ENCODE measurements at places on chromosomes 4 and X.

- DNase-seq, result peak; percentile 89
Measured at GRCh38 chrX:31872007-31872406, 800.2 kb upstream of the FTHL17 start.

DNA sequence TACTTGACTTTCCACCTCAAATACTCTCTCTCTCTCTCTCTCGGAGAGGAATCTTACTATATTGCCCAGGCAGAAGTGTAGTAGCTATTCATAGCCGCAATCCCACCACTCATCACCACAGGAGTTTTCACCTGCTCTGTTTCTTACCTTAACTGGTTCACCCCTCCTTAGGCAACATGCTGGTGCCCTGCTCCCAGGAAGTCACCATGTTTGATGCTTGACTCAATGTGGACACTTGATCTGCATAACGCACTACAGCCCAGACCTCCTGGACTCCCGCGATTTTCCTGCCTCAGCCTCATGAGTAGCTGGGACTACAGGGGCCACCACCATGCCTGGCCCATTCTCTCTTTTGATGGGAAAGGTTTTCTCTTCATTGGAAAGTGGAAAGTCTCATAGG is 271.8 kb downstream of the FBXW7 start:
- DNase-seq, result no peak

GRCh38 chr4:176259330-176260090 is 9.5 kb downstream of the ASB5 start:
- peak; percentile 86 for DNase-seq

DNA sequence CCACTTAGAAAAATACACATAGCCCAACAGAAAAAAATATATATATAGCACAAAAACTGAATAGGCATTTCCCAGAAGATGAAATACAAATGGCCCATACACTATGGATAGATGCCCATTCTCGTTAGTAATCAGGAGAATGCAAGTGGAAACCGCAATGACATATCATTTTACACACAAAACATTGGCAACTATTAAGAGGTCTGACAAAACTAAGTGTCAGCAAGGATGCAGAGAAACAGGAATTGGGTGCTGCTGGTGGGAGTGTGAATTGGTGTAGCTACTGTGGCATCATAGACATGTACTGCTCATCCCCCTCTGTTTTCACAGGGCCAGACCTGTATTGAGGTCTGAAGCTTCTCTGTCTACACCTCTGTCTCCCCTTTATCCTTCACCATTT is 320.0 kb downstream of the IDS start:
- no peak for DNase-seq

DNA sequence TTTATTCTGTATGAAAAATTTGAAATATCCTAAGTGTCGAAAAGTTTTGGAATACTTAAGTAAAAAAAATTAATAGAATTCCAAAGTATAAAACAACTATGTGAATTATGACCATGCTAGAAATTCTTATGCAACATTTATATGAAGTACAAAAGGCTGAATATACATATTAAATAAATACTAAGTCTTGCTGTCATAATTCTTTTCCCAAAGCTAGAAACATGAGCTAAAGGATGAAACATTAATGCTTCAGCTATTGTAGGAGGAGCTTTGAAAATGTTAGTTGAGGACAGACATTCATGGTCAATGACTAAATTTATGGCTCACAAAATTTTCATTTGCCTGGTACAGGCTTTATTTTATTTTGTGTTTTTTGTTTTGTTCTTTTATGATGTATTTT is 207.3 kb downstream of the GABRB1 start:
- no peak for DNase-seq

DNA sequence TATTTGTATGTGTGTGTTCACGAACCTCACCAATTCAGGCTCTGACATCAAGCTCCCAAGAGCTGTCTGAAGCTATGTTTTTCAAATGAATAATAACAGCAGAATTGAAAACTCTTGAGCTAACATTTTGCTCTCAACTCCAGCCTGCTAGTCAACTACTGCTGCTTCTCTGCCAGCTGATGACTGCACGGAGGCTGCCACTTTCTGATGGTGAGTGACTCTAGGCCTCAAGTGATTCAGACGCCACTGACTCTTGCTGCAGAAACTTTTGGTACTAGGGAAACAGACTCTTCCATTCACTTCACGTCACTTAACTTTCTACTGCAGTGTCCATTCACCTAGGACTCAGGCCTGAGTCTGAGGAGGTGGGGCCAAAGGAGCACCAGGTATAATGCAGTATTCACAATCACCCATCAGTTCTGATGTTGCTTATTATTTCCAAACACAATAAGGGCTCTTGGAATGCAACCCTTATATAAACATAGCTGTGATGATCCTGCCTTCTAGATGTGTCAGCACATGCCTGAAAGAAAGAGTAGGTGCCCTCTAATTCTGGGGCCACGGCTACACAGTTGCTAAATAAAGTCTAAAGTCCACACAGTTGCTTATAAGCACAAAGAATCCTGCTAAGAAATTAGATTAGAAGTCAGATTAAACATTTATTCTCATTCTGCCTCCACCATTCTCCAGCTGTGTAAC is 16.0 kb downstream of the PRDM8 start:
- no peak for DNase-seq

- DNase-seq, result no peak
Measured at GRCh38 chr4:56828784-56829535, 7.5 kb upstream of the SPINK2 start.

- no peak for DNase-seq
Measured at GRCh38 chrX:154477891-154478477, 1.1 kb downstream of the LAGE3 start.

DNA sequence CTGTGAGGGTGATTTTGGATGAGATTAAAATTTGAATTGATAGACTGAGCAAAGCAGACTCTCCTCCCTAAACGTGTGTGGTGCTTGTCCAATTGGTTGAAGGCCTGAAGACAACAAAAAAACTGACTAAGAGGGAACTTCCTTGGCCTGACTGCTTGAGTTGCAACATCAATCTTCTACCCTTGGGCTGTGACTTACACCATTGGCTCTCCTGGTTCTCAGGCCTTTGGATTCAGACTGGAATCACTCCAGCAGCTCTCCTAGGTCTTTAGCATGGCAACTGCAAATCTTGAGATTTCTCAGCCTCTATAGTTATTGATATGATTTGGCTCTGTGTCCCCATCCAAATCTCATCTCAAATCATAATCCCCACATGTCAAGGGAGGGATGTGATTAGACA is 49.7 kb upstream of the IGFBP7 start:
- no peak for DNase-seq

DNA sequence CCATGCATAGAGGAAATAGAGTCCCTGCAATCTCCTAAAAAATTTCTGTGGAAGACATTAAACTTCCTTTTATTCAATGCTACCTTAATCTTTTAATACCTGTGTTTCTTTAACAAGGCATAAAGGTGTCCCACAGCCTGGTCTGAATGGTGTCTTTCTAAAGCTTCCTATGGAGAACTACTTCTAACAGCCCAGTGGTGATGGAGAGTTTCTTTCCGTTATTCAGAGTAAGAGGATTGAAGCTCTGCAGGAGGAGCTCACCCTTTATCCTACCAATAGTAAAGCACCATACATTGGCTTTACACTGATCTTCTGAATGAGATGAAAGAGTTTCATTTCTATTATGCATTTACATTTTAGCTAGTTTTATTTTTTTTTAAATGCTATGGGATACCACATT is 1362.4 kb upstream of the ADGRL3 start:
- DNase-seq, result no peak

GRCh38 chr4:102420563-102421398 is 75.5 kb upstream of the SLC39A8 start:
- DNase-seq, result no peak

- no peak for DNase-seq
Measured at GRCh38 chrX:70026112-70026850, 23.5 kb downstream of the AWAT2 start.

- no peak for DNase-seq
Measured at GRCh38 chrX:115892787-115893671, 277.5 kb upstream of the AGTR2 start.

GRCh38 chr4:40506492-40506891 is 123.2 kb downstream of the RBM47 start:
- DNase-seq, result no peak

DNA sequence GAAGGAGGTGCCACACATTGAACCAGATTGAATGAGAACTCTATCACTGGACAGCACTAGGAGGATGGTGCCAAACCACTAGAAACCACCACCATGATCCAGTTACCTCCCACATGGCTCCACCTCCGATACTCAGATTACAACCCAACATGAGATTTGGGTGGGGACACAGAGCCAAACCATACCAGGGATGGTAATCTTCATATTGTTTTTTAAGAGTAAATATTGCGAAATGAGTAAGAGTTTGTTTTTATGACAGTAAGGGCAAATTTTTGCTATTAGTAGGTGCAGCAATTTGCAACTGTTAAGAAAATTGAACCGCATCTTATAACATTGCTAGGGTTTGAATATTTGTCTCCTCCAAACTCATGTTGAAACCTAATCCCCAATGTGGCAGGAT is 891.5 kb downstream of the NLGN4X start:
- no peak for DNase-seq

GRCh38 chr4:183840311-183840710 is 64.8 kb upstream of the STOX2 start:
- DNase-seq, result peak; percentile 88

DNA sequence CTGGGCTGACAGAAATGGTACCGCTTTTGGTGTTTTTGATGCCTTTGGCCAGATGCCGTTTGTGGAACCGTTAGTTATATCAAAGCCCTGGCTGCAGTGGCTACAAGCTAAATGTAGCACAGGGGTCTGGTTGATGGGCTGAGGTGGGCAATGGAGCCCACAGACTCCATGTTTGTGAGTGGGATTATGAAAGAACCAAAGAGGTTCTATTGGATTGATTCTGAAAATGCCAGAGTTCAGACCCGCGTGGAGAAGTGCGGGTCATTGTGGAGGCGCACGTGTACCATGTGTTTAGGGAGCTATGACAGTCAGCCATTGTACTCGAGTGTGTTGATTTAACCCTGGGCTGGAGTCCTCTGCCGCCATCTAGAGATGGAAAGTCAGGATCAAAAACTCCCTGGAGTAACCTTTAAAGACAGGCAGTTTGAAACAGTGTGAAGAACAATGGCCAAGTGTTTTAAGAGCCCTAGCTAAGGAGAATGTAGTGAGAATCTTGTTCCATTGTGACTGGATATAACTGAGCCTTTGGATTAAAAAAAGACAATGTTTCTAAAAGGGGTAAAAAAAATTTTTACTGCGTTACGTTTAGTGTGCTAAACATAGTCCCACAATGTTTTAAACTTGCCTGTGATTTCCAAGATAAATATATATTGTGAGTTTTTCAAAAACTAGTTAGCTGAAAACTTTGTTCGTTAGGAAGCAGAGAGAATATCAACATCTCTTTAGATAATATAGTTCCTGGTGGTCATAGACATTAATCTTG is 12.7 kb downstream of the ART3 start:
- peak; percentile 30 for DNase-seq

- DNase-seq, result peak; percentile 91
Measured at GRCh38 chr4:153221783-153222706, 17.8 kb downstream of the TRIM2 start.

- no peak for DNase-seq
Measured at GRCh38 chr4:80112236-80112635, 39.2 kb upstream of the ANTXR2 start.

DNA sequence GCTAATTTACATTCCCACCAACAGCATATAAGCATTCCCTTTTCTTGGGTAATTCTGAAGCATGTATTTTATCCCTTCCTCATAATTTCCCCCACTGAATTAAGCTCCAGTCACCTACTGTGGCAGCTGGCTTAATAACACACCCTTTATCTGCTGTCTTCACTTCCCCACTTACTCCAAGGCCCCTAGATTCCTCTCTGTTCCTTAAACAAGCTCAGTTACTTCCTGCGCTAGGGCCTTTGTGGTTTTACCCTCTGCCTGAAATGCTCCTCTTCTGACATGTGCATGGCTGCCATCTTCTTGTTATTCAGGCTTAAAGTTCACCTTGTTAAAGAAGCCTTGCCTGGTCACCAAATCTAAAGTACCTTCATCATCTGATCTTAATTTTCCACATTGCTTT is 47.2 kb upstream of the RPS6KA3 start:
- no peak for DNase-seq

- DNase-seq, result no peak
Measured at GRCh38 chr4:155659176-155659575, 7.5 kb upstream of the GUCY1A1 start.

DNA sequence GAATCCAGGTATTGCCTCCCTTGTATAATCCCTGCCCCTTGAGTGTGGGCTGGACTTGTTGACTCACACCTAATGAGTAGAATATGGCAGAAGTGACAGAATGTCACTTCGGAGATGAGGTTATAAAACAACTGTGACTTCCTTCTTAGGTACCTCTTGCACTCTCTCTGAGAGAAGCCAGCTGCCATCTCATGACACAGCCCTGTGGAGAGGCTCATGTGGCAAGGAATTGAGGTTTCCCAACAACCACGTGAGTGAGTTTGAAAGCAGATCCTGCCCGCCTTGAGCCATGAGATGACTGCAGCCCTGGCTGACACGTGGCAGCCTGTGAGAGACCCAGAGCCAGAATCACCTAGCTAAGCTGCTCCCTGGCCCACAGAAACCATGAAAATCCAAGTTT is 13.5 kb downstream of the ASB11 start:
- peak; percentile 7 for DNase-seq

DNA sequence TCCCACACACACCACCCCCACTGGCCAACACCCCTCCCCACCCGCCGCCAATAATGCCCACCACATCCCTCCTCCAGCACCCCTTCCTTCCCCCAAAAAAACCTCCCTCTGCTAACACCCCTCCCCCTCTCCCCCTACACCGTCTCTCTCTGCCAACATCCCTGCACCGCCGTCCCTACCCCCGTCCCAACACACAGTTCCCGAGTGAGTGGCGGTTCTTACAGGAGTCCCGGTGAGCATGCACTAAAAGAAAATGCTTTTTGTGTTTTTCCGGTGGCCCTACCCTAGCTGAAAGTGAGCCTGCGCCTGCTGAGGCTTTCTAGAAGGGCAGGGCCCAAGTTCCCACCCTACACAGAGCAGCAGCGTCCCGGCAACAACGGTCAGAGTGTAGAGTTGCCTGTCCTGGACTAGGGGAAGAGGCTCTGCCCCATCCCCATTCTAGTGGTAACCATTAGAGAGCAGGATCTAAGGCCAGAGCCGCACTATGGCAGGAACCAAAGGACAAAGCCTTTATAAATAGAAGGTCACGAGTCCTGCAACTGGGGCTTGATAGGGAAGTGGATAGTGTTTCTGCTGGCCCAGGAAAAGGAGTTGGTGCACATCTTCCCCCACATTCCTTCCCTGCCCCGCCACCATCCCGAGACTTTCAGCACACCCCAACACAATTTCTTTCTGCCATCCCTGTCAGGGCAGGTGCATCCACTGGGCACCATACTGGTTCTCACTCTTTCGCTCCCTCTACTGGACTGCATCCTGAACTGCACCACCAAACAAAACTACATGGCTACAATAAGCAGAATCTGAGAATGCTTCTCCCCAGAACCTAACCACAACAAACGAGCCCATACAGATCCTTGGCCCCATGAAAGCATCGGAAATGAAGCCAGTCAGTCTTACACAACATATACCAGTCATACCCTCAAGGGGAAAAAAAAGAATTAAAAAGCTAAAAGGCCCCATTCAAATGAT is 78.1 kb upstream of the PAGE3 start:
- peak; percentile 13 for DNase-seq

- DNase-seq, result no peak
Measured at GRCh38 chr4:56657818-56658217, 23.3 kb downstream of the HOPX start.

Measured in umbilical cord (tissue), 2 donors.